ENCODE measurements at places on chromosomes 11 and 22.

DNA sequence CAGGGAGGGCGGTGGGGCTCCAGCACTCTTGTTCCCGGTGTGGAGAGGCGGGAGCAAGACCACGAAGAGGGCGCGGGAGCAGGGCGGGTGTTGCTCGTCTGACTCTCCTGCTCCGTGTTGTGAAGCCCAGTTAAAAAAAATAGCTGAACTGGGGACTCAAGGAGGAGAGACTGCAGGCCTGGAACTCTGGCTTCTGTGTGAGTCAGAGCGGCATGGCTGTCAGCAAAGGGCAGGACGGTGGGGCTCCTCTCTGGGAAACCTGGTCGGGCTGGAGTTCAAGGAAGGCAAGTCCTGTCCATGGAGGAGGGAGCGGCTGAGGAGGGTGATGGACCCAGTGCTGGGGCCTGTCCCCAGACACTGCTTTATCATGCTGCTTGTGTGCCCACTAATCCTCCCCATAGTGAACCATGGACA lies 152.3 kb downstream of the FEZ1 start:
- no peak for DNase-seq
- no peak overlapping the region for H3K27ac ChIP-seq
- H3K4me3 ChIP-seq: no peak overlapping the region
- peaks cover 67% of the 10 kb centered on the region for H3K27me3 ChIP-seq
- H3K4me1 ChIP-seq: no peaks in the 10 kb centered on the region

DNA sequence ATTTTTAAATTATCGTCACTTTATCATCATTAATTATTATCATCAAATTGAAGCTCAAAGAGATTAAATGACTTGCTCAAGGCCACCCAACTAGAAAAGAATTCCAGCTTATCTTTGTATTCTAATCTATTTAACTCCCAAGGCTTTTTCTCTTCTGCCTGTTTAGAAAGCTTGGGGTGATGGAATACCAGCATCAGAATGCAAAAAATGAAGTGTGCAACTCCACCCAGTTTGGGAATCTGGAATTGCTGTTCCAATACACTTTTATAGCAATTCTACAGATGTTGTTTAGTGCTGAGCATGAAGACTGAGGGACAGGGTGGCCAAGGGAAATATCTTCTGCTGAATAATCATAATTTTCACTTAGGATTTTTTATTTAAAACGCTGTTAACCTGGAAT lies 97.2 kb upstream of the FIBIN start:
- H3K4me1 ChIP-seq: no peaks in the 10 kb centered on the region
- no peaks in the 10 kb centered on the region for H3K27me3 ChIP-seq
- H3K4me3 ChIP-seq: no peak overlapping the region

DNA sequence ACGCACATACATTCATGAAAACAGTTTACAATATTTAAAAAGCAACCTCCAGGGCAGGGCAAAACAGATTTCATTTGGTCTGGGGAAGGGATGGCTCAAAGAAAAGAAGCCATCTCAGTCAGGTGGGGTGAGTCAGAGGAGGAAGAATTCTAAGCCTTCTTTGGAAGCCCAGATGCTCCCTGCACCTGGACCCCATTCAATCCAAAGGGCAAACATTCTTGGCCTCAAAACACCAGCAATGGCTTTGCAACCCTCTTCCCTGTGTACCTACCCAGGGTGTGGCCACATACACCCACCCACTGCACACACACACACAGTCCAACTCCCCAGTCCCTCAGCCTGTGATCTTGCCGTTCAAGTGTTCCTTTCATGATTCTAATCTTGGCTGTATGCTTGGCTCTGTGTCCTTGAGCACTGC lies 2.0 kb downstream of the KCNE3 start:
- no peaks in the 10 kb centered on the region for H3K36me3 ChIP-seq
- H3K27me3 ChIP-seq: peaks cover 34% of the 10 kb centered on the region
- no peak overlapping the region for H3K27ac ChIP-seq
- no peaks in the 10 kb centered on the region for H3K4me1 ChIP-seq
- H3K4me3 ChIP-seq: no peak overlapping the region

DNA sequence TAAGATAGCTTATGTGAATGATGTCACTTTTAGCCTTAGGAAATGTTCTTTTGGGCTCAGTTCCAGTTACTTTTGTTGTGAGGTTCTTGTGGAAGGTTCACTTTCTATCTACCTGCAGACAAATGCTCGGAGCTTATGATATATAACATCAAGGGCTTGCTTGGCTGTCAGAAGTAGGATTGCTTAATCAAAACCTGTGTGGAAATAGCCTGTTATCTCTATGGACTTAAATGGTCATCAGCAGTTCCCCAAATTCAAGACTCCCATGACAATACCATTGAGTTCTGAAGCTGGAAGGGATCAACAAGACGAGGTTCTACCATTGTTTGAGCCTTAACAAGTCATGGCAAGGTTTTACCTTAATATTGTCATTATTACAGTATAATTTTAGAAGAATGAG lies 43.8 kb downstream of the FLI1 start:
- H3K27ac ChIP-seq: no peak overlapping the region
- H3K27me3 ChIP-seq: no peaks in the 10 kb centered on the region
- peaks cover 10% of the 10 kb centered on the region for H3K36me3 ChIP-seq
- DNase-seq: no peak
- H3K4me3 ChIP-seq: no peak overlapping the region

DNA sequence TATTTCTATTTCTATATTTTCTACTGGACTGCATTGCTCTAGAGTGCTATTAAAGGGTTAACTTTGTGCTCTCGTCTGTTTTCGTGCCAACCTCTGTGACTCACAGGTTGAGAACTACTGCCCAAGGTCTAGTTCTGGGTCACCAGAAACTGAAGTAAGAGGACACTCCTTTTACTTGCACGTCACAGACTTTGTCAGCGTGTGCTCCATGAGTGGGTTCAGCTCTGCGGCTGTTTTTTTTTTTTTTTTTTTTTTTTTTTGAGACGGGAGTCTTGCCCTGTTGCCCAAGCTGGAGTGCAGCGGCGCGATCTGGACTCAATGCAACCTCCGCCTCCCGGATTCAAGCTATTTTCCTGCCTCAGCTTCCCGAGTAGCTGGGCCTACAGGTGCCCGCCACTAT lies 49.8 kb downstream of the CLMP start:
- no peak overlapping the region for H3K27ac ChIP-seq
- H3K36me3 ChIP-seq: no peaks in the 10 kb centered on the region
- peaks cover 5% of the 10 kb centered on the region for H3K27me3 ChIP-seq
- no peaks in the 10 kb centered on the region for H3K4me1 ChIP-seq
- no peak for DNase-seq

DNA sequence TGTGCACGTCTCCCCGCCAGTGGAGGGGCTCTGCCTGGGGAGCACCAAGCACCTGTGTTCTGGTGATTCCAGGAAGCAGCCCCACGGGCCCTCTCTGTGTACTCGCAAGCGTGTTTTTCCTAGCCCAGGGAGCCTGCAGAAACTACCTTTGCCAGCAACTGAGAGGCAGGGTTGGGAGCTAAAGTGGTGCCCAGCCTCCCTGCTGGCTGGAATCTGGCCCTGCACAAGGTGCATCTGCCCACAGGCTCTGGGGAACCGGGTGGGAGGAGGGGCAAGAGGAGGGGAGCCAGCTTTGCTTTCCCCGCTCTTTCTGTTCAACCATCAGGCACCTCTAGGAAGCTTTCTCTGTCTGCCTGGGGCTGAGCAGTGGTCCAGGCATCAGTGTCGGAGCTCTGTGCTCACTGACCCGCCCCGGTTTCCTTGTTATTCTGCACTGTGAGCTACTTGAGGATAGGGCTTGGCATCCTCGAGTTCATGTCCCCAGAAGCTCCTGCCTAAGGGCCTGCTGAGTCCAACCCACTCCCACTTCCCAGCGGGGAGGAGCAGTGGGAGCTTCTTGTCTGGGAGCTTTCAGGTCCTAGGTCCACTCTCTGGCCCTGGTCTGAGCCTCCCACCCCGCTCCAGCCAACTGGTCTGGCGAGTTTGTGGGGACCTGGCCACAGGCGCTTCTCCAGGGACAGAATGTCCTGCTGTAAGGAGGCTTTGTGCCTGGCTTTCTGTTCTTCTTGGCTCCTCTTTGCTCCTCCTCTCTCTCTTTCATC lies 14.9 kb downstream of the DAGLA start:
- H3K27ac ChIP-seq: peak overlapping the region; percentile 95
- H3K4me1 ChIP-seq: peaks cover 15% of the 10 kb centered on the region
- peak overlapping the region; percentile 79 for H3K4me3 ChIP-seq

DNA sequence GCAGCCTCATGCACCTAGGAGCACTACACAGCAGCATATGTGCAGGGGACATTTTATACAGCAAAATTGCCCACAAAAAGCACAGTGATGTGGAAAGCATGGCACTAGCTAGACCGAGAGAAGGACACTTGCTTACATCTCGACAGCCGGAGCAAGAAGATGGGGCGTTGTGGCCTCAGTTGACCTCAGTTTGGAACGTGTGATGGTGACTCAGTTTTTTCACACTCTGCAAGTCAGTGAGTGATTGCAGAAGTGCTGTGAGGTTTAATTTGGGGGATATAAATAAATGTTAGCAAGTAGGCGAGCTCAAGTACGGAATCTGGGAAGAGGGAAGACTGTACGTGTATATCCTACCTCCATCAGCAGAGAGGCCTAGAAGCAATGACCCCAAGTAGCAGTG lies 23.3 kb downstream of the LRP5 start:
- no peak overlapping the region for H3K27ac ChIP-seq
- H3K4me1 ChIP-seq: peaks cover 40% of the 10 kb centered on the region
- no peaks in the 10 kb centered on the region for H3K36me3 ChIP-seq
- DNase-seq: no peak
- no peak overlapping the region for H3K4me3 ChIP-seq

DNA sequence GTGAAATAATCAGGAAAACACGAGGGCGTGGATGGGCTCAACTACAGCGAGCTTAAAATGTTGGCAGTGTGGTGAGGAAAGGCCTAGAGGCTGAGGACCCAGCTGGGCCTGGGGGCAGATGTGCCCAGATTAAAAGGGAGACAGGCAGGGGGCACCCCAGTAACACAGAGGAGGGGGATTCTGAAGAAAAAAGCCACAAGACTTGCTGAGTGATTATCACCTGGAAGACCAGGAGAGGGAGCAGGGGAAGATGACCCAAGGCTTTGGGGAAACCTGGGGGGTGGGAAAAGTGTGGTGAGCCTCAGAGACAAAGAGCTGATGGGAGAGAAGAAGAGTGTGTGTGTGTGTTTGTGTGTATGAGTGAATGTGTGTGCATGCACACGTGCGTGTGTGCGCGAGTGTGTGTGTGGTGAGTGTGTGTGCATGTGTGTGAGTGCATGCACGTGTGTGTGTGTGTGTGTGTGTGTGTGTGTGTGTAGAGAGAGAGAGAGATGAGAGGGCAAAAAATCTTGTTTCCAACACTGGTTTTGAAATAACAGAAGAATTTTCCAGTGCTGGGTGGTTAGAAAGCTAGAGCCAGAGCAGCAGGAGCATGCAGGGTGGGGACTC lies 500.5 kb downstream of the BUD13 start:
- DNase-seq: no peak
- H3K4me3 ChIP-seq: no peak overlapping the region
- no peak overlapping the region for H3K27ac ChIP-seq
- peaks cover 4% of the 10 kb centered on the region for H3K4me1 ChIP-seq
- no peaks in the 10 kb centered on the region for H3K36me3 ChIP-seq

- no peak overlapping the region for H3K4me3 ChIP-seq
- DNase-seq: no peak
- no peaks in the 10 kb centered on the region for H3K36me3 ChIP-seq
- H3K27ac ChIP-seq: no peak overlapping the region
Observed at GRCh38 chr11:133545199-133545803, 13.0 kb upstream of the OPCML start.

DNA sequence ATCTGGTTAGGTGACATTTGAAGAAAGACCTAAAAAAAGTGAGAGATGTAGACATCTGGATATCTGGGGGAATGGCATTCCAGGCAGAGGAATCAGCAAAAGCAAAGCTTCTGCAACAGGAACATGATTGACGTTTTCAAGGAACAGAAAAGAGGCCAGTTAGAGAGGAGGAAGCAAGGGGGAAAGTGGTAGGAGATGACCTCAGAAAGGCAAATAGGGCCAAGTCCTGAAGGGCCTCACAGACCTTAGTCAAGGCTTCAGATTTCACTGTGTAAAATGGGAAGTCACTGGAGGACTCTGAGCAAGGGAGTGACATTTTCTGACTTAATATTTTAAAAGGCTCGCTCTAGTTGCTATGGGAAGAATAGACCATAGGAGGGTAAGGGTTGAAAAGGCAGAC lies 9.7 kb downstream of the DEUP1 start:
- DNase-seq: no peak
- H3K4me3 ChIP-seq: no peak overlapping the region
- H3K27ac ChIP-seq: no peak overlapping the region
- no peaks in the 10 kb centered on the region for H3K27me3 ChIP-seq
- H3K4me1 ChIP-seq: no peaks in the 10 kb centered on the region

GRCh38 chr11:117629146-117629545 lies 167.9 kb downstream of the DSCAML1 start:
- H3K27ac ChIP-seq: no peak overlapping the region
- H3K27me3 ChIP-seq: peaks cover 61% of the 10 kb centered on the region
- no peak for DNase-seq
- peaks cover 3% of the 10 kb centered on the region for H3K36me3 ChIP-seq

DNA sequence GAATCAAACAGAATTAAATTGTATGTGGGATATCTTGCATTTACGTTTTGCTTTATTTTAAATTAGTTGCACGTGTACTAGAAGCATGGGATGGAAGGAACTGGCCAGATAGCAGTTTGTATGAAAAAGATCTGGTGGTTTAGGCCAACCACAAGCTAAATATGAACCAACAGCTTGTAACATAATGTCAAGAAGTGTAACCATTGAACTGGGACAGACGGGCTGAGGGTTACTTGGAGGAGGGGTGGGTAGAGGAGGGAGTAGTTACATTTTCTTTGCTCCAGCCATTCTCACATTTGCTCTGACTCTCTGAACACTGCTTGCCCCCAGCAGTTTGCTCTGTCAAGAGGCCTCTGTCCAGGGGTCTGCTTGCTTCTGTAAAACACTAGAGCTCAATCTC lies 31.7 kb upstream of the CXCR5 start:
- no peak overlapping the region for H3K27ac ChIP-seq
- H3K36me3 ChIP-seq: no peaks in the 10 kb centered on the region
- H3K27me3 ChIP-seq: no peaks in the 10 kb centered on the region
- no peak for DNase-seq
- no peak overlapping the region for H3K4me3 ChIP-seq

- peaks cover 34% of the 10 kb centered on the region for H3K27me3 ChIP-seq
- H3K4me3 ChIP-seq: no peak overlapping the region
- DNase-seq: no peak
- no peaks in the 10 kb centered on the region for H3K36me3 ChIP-seq
- peaks cover 2% of the 10 kb centered on the region for H3K4me1 ChIP-seq
- no peak overlapping the region for H3K27ac ChIP-seq
Observed at GRCh38 chr11:134864233-134864967, 452.4 kb upstream of the B3GAT1 start.

DNA sequence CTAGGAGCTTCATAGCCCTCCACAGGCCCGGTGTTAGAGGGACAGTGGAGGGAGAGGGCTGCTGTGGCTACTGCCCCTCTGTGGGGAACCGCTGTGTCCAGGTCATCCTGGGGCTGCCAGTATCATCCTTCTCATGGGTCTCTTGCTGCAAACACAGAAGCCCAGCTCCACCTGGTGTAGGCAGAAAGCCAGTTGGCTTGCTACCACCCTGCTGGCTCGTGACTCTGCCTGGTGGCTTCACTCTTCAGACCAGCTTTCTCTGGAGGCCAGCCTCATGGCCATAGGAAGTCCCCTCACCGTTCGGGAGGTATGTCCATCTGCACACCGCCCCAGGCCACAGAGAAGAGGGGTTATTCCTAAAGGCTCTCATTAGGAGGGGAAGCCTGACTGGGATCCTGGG lies 19.4 kb upstream of the SUSD2 start:
- H3K4me3 ChIP-seq: no peak overlapping the region
- DNase-seq: no peak
- H3K27ac ChIP-seq: peak overlapping the region; percentile 26
- no peaks in the 10 kb centered on the region for H3K27me3 ChIP-seq
- peaks cover 52% of the 10 kb centered on the region for H3K4me1 ChIP-seq
- peaks cover 48% of the 10 kb centered on the region for H3K36me3 ChIP-seq
